ENCODE measurements at places on chromosomes 4 and X. TPM values are rescaled to one million over a fixed set of nuclear protein-coding genes. Genes with fewer than 3 reads are reported as not detected.

Gene XAGE3
- not detected for total RNA-seq

GRCh38 chrX:91137883-91138282 lies 296.8 kb upstream of the PABPC5 start:
- no peak overlapping the region for H3K4me3 ChIP-seq
- no peak overlapping the region for H3K27ac ChIP-seq
- no peak for DNase-seq
- H3K4me1 ChIP-seq: no peaks in the 10 kb centered on the region
- H3K27me3 ChIP-seq: no peaks in the 10 kb centered on the region
- no peaks in the 10 kb centered on the region for H3K36me3 ChIP-seq

DNA sequence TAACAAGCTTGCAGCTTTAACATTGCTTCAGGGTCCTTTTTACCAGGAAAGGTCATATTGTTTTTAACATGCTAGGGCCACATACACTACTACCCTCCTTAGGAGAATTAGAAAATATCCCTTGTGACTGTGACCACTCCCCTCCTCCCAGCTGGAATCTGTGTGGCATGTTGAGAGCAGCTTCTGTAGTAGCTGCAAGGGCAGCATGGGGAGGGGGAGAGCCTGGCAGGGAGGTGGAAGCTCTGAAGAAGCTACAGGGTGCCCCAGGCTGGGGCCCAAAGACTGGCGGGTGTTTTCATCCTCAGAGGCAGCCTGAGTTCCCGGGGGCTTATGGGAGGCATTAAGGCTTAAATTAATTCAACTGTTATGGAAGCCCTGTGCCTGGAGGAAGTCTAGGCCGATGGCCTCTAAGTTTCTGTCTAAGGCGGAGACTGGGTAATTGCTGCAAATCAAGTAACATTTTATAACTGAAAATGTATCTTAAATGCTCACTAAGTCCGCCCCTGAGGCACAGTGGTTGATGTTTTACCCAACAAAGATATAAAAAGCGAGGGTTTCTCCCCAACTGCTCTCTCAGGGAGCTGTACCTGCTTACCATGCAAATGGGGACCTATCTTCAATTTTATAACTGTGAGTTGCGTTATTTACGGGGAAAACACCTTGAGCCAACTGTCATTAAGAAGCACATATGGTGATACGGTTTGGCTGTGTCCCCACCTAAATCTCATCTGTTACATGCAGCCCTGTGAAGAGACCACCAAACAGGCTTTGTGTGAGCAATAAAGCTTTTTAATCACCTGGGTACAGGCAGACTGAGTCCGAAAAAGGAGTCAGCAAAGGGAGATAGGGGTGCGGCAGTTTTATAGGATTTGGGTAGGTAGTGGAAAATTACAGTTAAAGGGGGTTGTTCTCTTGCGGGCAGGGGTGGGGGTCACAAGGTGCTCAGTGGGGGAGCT lies 37.4 kb upstream of the STS start:
- peak overlapping the region; percentile 84 for H3K27ac ChIP-seq
- peak overlapping the region; percentile 67 for H3K4me3 ChIP-seq
- no peak for DNase-seq
- no peaks in the 10 kb centered on the region for H3K36me3 ChIP-seq
- H3K27me3 ChIP-seq: no peaks in the 10 kb centered on the region
- peaks cover 33% of the 10 kb centered on the region for H3K4me1 ChIP-seq

DNA sequence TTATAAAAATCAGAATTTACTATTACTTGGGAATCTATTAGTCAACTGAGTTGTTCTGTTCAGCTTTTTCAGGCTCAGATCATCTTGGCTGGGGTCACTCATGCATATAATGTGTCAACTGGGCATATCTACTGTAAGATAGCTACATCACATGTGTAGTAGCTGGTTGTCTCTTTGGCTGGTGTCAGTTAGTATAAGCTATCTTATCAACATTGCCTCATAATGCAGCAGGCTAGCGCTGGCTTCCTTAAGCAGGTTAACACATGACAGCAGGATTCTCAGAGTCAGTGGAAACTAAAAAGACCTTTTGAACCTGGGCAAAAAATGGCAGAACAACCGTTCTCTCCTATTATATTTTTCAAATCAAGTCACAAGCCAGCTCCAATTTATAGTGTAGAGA lies 378.3 kb upstream of the PCDH10 start:
- H3K4me3 ChIP-seq: no peak overlapping the region
- DNase-seq: no peak
- no peaks in the 10 kb centered on the region for H3K36me3 ChIP-seq
- no peak overlapping the region for H3K27ac ChIP-seq

GRCh38 chrX:8907688-8908087 lies 106.5 kb upstream of the FAM9A start:
- H3K4me1 ChIP-seq: no peaks in the 10 kb centered on the region
- H3K36me3 ChIP-seq: no peaks in the 10 kb centered on the region
- no peak overlapping the region for H3K4me3 ChIP-seq

Gene KLB
- not detected for total RNA-seq

- H3K36me3 ChIP-seq: no peaks in the 10 kb centered on the region
- H3K4me1 ChIP-seq: no peaks in the 10 kb centered on the region
- H3K4me3 ChIP-seq: no peak overlapping the region
Observed at GRCh38 chr4:121330180-121330665, 50.6 kb downstream of the QRFPR start.

Gene MGARP
- 5.2 TPM for total RNA-seq

DNA sequence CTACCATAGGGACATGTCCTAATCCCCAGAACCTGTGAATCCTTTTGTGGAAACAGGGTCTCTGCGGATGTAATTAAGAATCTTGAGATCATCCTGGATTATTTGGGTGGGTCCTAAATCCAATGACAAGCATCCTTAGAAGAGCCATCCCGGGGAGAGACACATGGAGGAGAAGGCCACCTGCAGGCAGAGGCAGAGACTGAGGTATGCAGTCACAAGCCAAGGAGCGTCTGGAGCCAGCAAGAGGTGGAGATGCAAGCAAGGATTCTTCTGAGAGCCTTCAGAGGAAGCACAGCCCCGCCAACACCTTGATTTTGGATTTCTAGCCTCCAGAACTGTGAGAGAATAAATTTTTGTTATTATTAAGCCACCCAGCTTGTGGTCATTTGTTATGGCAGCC lies 13.8 kb upstream of the FAT1 start:
- H3K27me3 ChIP-seq: no peaks in the 10 kb centered on the region
- peaks cover 19% of the 10 kb centered on the region for H3K4me1 ChIP-seq
- H3K36me3 ChIP-seq: no peaks in the 10 kb centered on the region

Gene DUSP9
- 0.91 TPM for total RNA-seq

Gene UGT2A1
- not detected for total RNA-seq

Gene CLCN5
- 13.1 TPM for total RNA-seq

GRCh38 chr4:55381502-55381901 lies 14.3 kb upstream of the TMEM165 start:
- H3K4me3 ChIP-seq: no peak overlapping the region
- H3K27ac ChIP-seq: no peak overlapping the region
- H3K4me1 ChIP-seq: no peaks in the 10 kb centered on the region
- no peaks in the 10 kb centered on the region for H3K36me3 ChIP-seq
- H3K27me3 ChIP-seq: no peaks in the 10 kb centered on the region

Gene CXCR3
- total RNA-seq: not detected

DNA sequence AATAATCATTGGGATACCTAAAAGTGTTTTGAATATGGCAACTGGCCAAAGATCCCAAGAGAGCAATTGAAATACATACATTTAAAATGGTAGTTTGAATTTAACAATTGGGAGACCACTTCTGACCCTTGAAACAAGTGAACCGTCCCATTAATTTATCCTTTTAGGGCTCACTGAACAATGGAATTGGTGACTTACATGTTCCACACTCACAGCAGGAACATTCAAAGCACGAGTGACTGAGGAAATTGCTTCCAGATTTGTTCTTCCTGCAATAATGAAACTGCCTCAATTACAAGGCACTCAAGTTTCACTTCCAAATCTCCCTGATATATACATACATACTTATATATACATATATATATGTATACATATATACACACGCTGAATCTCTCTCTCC lies 20.6 kb downstream of the SLC39A8 start:
- no peak overlapping the region for H3K27ac ChIP-seq
- peaks cover 7% of the 10 kb centered on the region for H3K27me3 ChIP-seq
- H3K36me3 ChIP-seq: no peaks in the 10 kb centered on the region
- H3K4me1 ChIP-seq: peaks cover 5% of the 10 kb centered on the region

Gene PAGE2
- total RNA-seq: not detected

Gene TMEM31
- total RNA-seq: not detected

DNA sequence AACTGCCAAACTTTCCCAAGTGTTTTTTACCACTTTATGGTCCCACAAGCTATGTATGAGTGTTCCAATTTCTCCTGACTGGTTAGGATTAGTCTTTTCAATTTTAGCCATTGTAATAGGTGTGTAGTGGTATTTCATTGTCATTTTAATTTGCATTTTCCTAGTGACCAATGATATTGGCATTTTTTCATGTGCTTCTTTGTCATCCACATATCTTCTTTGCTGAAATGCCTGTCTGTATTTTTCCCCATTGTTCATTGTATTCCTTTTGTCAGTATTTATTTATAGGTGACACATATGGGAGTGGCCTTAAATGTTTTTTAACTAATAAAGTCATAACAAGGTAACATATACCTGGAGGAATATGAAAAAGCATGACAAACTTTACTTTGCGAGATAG lies 9.2 kb upstream of the UBE2D3 start:
- no peaks in the 10 kb centered on the region for H3K27me3 ChIP-seq
- no peak overlapping the region for H3K4me3 ChIP-seq
- H3K4me1 ChIP-seq: no peaks in the 10 kb centered on the region
- no peak overlapping the region for H3K27ac ChIP-seq
- H3K36me3 ChIP-seq: no peaks in the 10 kb centered on the region
- DNase-seq: no peak

Gene NPY5R
- not detected for total RNA-seq

DNA sequence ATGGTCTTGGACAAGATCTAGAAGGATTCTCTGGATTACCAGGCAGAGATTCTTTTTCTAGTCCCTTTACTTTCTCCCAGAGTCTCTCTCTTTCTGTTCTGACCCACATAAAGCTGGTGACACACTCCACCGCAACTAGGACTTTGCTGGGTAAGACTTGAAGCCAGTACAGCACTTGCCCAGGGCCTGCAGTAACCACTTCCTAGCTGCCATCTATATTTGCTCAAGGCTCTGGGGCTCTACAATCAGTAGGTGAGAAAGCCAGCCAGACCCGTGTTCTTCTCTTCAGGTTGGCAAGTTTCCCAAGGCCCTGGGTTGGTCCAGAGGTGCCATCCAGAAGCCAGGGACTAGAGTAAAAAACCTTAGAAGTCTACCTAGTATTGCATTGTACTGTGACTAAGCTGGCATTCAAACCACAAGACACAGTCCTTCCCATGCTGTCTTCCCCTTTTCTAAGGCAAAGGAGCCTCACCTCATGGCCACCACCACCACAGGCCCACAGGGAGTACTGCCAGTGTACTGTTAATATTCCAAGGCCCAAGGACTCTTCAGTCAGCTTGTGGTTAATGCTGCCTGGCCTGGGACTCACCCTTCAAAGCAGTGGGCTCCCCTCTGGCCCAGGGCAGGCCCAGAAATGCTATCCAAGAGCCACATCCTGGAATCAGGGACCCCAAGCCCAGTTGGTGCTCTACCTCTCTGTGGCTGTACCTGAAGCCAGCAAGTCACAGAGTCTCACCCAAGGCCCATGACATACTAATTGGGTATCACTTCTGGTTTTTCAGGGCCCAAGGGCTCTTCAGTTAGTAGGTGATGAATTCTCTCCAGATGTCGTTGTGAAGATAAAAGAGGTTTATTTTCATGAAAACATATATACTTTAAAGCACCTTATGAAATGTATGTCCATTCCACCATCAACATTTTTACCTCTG lies 54.7 kb downstream of the CD38 start:
- no peak for DNase-seq
- H3K27ac ChIP-seq: no peak overlapping the region
- no peak overlapping the region for H3K4me3 ChIP-seq
- H3K4me1 ChIP-seq: no peaks in the 10 kb centered on the region
- H3K27me3 ChIP-seq: peaks cover 45% of the 10 kb centered on the region

DNA sequence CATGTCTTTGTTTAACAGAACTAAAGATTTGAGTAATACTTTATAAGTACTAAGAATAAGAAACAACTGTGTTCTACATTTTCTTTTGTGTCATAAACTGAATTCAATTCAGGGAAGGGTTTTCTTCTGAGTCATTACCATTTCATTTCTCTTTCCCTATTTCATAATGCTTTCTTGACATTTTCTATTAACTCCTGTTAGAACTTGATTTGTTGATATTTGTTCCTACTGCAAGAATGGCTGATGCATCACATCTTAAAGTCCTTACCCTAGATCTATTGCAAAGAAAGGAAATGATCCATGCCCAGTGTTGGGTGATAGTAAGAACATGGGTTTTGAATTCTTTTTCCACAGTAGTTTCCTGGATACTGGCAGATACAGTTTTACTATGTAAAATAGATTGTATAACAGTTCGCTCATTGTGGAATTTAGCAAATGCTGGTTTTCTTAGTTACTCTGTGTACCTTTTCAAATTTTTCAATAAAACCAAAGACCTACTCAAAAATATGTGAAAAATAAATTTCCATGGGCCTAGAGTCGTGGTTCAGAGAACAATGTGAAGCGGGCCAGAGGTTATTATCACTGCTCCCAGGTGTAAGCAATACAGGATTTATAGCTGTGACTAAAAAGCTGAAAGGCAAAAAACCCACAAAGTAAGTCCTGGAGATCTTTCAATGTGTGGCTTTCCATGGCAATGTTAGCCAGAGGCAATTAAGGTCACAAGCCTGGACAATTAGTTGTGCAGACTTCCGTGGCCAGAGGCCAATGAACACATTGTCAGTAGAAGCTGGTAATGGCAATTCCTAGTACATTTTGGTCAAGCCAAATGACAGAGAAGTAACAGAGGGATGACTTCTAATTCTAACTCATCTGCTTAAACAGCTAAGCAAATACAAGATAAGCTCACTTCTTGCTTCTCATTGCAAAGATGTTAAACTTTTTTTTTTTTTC lies 127.3 kb upstream of the FAT4 start:
- H3K27ac ChIP-seq: no peak overlapping the region
- peaks cover 8% of the 10 kb centered on the region for H3K4me1 ChIP-seq
- H3K27me3 ChIP-seq: no peaks in the 10 kb centered on the region
- H3K36me3 ChIP-seq: no peaks in the 10 kb centered on the region

Gene KIF4A
- 5.9 TPM for total RNA-seq
